ENCODE measurements at places on chromosomes 6 and 20.

GRCh38 chr6:152110886-152111820 is 303.7 kb downstream of the ESR1 start:
- DNase-seq: no peak

GRCh38 chr6:139905404-139906052 is 531.1 kb upstream of the CITED2 start:
- no peak for DNase-seq

GRCh38 chr6:142805042-142805441 is 139.9 kb downstream of the HIVEP2 start:
- DNase-seq: no peak

- DNase-seq: no peak
These were observed 519.5 kb upstream of the PTCHD4 start for GRCh38 chr6:48630511-48630910.

DNA sequence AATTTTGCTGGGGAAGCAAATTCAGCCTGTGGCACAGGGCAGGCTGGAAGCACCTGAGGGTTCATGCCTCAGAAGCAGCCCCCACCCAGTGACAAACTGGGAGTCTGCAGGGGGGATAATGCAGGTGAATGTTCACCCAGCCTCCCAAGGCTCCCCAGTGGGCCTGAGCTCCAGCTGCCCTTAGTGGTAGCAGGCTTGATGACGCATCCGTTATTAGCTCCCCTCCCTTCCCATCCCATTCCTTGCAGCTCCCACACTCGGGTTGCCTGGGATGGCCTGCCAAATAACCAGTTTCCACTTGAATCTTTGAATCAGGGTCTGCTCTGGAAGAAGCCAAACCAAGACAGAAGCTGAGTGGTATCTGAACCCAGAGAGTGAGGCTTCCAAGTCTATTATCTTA is 15.8 kb downstream of the KCNK15 start:
- no peak for DNase-seq

DNA sequence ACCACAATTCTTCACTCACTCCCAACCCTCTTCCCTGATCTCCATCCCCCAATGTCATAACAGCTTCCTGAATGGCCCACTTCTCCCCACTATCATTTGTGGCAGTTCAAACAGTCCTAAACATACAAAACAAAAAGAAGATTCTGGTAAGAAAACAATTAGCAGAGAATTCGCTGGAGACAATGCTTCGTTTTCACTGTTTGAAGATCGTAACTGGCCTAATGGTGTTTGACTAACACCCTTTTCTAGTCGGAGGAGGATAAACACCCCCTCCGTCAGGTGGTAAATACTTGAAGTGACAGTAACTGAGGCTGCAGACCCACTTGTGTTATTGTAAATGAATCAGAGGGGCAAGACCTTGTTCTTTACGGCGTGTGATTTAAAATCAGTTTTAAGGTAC is 3.8 kb downstream of the EYA2 start:
- DNase-seq: no peak

- DNase-seq: no peak
These were observed 218.6 kb upstream of the PMEPA1 start for GRCh38 chr20:57928181-57928967.

GRCh38 chr20:47380481-47380880 is 24.0 kb upstream of the ZMYND8 start:
- DNase-seq: no peak

DNA sequence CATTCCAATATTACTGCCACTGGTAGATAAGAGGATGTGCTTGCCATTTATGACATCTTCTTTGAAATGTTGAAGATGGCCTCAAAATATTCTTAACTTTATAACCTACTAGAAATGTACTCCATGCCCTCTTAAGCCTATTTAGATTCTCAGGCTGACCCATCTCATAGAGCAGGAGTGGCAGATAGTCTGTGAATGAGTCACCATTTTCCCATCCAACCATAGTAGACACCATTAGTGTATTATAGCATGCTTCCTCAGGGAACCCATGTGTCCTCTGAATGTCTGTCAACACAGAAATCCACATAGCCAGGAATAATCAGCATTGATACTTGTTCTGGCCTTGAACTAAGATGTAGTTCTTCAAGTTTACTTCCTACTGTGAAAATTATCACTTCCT is 150.2 kb downstream of the IMPG1 start:
- DNase-seq: no peak

GRCh38 chr6:82160255-82160990 is 87.1 kb downstream of the IBTK start:
- DNase-seq: no peak

DNA sequence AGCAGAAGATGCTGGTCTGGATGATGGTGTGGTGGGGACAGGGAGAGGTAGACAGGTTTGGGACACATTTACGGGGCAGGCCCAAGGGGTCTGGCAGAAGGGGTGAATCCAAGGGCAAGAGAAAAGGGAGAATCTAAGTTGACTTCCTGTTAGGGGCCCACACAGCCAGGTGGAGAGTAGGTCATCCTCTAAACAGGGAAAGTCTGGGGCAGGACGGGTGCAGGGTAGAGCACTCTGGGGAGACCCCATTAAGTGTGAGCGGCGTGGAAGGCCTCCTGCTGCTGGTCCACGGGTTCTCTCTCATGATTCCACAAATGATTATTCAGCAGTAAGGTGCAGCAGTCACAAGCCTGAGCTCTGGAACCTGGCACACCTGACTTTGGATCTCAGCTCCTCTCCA is 2.7 kb downstream of the SRXN1 start:
- no peak for DNase-seq

DNA sequence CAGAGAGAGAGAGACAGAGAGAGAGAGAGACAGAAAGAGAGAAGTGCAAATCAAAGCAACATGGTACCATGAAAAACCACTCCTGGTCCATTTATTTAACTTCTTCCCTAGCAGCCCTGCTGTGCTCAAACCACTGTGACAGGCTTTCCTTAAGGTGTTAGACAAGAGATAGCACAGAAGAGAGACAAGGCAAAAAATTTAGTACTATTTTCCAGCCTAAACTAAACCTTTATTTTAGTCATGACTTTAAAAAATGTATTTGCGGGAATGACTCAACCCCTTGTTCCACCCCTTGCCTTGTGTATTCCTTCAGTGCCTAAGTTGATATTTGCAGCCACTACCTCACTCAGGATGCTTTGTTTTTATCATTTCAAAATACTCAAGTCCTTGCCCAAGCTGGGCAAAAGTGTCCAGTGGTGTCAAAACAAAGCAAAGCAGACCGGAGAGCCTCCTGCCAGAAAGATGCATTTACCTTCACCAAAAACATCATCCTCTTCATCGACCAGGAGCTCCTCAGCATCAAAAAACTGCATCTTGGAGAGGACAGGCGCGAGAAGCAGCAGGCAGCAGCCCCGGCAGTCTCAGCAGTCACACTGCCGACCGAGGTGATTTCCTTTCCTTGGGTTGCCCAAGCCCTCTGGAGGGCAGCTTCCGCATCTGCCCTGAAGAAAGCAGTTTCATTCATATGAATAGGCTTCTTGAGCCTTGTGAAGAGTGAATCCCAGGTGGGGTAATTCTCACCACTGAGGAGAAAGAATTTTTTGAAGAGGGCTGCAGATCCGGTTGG is at the start of gene RIPOR2:
RIPOR2 (minus strand) TSS at position 595 of the 787 bp plus-strand sequence; CDS start at position 533, 62 bp downstream.
- no peak for DNase-seq

DNA sequence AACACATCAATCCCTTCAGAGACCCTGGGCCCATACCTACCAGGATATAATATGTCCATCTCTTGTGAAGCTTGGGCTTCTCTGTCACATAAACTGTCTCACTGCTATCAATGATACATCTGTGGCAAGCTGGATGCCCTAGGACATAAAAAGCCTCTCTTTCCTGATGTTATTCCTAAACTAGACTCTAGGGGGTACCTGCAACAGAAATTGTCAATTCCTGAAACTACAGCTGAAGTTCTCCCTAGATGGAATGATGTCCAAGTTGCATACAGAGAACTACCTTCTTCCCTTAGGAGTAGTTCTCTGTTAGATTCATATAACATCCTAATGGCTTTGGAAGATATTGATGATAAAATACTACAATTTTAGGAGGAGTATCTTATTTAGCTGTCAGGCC is 35.8 kb downstream of the TBX18 start:
- no peak for DNase-seq

DNA sequence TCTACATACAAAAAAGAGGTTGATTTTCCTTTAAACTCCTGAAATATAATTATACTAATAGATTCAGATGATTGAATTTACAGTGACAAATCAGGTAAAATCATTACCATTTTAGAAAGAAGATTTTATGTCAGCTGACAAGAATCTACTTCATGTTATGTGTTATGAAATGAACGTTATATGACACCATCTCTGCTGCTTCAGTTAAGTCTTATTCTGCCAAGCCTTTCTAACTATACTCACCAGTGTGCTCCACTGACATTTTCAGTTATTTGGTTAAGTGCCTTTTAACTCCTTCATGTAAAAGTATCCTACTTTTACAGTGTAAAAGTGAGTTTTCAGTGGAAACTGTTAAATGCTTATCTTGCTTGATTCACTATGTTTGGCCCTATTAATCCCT is 80.4 kb downstream of the RWDD2A start:
- DNase-seq: no peak

- no peak for DNase-seq
These were observed 11.9 kb downstream of the ASF1A start for GRCh38 chr6:118905851-118906250.

GRCh38 chr20:49420292-49420691 is 62.2 kb downstream of the KCNB1 start:
- no peak for DNase-seq

DNA sequence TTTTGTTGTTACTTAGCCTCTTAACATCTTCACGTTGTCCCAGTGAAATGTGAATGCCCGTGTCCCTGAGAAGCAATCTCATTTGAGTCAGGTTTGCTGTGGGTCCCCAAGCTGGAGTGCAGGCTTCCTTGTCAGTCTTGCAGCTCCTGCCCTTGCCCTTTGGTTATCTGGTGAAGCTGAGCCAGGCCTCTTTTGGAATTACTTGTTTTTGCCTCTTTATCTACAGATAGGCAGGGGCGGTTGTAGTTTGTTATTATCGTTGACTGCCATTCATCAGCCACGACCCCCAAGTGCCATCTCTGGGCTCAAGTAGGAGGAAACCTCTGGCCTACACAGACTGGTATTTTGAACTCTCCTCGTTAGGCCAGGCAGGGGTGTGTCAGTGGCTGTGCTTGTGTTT is 2.2 kb downstream of the TMEM14C start:
- no peak for DNase-seq

- DNase-seq: no peak
These were observed 842.1 kb upstream of the MANEA start for GRCh38 chr6:94735270-94735669.

DNA sequence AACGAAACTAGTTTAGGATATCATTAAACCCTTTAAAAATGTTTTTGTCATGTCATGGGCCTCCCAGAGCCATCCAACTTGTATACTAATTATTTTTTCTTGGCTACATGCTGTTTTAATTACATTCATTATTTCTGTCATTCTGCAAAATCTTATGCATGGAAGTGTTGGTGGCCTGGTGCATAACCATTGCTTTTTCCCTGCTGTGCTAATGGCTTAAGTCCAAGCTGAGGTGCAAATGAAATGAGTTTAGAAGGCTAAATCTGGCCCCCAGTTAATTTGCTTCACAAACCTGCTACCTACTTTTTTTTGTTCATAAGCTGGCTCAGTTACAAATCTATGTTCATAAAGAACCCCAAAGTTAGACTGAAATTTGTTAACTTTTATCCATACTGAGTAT is 1249.9 kb downstream of the EPHA7 start:
- DNase-seq: no peak

GRCh38 chr6:148166339-148166968 is 176.2 kb upstream of the SASH1 start:
- no peak for DNase-seq

DNA sequence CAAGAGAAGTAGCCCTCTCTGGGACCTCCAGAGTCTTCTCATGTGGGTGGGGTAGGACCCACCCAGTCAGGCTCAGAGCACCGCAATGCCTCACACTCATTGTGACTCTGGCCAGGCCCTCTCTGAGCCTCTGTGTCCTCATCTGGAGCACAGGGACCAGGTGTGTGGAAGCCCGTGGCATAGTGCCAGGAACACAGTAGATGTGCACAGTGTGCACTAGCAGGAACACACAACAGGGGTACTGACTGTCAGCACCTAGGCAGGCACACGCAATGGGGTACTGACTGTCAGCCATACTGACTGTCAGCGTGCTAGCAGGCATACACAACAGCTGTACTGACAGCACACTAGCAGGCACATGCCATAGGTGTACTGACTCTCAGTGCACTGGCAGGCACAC is 2.0 kb upstream of the STMN3 start:
- DNase-seq: no peak

DNA sequence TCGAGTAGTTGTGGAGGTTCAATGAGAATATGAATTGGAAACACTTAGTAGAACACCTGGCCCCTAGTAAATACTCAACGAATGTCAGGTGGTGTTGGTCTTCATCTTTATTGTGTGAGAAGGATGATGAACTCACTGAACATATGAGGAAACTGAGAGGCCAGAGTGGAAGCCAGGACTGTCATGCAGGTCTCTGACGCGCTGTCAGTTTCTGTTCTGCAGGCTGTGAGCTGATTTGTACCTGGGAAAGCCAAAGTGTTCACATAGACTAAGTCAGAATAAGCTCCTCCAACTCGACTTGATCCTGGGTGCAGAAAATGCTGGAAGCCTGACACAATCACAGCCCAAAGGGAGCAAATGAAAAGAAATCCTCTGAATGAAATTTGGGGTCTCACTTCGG is 222.2 kb downstream of the LY86 start:
- no peak for DNase-seq

GRCh38 chr6:31092769-31093505 is 19.4 kb downstream of the C6orf15 start:
- no peak for DNase-seq

GRCh38 chr6:129853996-129854711 is 7.0 kb downstream of the TMEM244 start:
- no peak for DNase-seq

- no peak for DNase-seq
These were observed 101.5 kb downstream of the NOL4L start for GRCh38 chr20:32483351-32484224.

GRCh38 chr6:130602151-130602770 is 224.9 kb upstream of the SMLR1 start:
- DNase-seq: no peak

DNA sequence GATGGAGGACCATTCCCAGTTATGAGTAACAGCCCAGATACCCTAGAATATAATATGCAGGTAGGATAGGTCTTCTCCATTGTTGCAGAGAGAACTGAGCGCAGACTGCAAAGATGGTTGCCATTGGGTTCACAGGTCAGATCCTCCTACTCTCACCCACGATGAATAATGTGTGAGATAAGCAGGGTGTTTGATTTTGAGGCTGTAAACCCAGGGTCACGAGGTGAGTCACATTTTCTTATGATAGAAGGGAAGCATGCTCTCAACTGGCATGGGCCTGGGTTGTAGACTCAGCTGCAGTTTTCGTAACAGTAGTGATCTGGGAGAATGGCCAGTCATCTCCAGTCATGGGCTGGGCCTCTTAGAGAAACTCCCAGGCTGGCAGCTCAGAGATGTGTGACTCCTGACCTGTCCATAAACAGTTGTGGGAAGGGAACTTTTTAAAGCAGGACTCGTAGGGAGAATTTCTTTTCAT is 74.2 kb downstream of the CD164 start:
- peak; percentile 6 for DNase-seq

DNA sequence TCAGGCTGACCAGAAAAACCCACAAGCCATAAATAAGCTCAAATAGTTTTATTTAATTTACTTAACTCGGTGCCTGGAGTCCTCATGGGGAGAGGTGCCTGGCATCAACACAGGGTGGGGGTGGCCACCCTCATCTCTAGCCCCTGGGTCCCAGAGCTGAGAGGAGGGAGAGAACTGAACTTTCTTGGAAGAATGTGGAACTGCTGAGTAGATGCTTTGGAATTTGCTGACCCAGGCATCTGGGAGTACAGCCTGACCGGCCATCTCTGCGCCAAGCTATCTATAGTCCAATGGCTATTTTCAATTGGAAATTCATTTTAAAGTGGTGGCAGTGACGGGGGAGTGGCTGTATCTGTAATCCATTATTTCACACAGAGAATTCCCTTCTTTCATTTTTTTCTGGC is 104.8 kb downstream of the CDH26 start:
- DNase-seq: no peak

Data from stimulated activated CD8-positive, alpha-beta memory T cell treated with anti-CD3 and anti-CD28 coated beads, Interleukin-7, amount 100 ng/mL, for 24 hours (primary cell).